ENCODE measurements at places on chromosomes 3 and 15.

GRCh38 chr15:56744701-56745683 is 11.7 kb upstream of the ZNF280D start:
- no peak for DNase-seq

- DNase-seq, result no peak
Observed at GRCh38 chr3:53137221-53137620, 7.0 kb upstream of the RFT1 start.

GRCh38 chr15:43241100-43241499 is 20.3 kb upstream of the EPB42 start:
- peak; percentile 5 for DNase-seq

DNA sequence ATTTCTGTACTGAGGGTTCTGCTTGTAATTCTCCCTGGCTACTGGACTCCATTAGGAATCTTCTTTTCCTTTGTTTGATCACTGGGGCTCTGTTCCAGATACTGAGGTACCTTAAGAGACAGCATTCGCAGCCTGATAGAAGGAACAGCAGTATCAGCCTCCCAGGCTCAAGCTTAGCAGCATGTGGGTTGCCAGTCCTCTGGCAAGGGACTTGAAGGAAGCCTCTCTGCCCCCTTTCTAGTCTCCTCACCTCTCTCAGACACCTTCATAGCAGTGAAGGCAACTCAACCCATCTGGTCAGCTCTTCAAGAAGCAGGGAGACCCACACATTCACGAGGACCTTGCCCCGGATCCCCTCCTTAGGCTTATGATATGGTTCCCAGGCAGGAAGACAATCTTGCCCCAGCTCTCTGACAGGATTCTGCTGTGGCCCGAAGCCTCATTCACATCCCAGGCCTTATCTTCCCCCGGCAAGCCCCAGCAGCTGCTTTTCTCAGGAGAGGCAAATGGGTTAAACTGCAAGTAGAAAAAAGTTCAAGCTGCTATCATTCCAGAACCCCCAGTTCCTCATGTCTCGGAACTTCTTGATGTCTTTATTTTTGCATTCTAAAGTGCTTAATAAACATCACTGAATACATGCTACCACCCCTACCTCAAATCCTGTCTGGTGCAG is 153.1 kb downstream of the LIPC start:
- DNase-seq, result no peak

DNA sequence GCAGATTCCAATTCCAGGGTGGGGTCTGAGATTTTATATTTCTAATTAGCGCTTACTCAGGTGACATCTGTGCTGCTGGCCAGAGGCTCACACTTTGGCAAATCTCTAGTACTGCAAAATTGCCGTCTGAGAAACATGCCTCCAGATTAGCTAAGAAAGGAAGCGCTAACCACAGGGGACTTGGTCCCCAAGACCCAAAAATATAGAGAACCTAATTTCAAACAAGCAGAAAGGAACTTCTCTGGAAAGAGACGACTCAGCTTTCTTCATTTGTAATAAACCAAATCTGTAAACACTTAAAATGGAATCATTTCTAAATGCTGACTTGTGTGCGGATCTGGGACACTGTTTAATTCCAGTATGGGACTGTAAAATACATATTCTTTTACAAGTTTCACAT is 55.7 kb downstream of the B3GNT5 start:
- DNase-seq, result no peak

DNA sequence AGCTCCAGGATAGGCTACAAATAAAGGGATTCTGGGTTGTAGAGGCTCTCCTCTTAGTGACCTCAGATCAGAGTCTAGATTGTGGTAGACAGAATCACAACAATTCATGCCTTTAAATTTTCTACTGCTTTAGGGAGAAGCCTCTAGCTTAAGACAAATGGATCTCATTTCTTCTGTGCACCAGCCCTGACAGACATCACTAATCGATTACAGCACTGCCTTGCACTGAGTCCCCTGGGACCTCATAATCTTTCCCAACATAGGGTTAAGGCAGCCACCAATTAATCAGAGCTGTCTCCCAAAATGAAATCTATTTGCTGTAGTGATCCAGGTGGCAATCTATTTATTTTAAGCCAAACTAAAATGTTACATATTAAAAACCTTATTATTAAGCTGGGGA is 436.5 kb upstream of the WNT5A start:
- no peak for DNase-seq

- DNase-seq, result no peak
Observed at GRCh38 chr3:63294332-63294731, 16.2 kb downstream of the SYNPR start.

- no peak for DNase-seq
Observed at GRCh38 chr3:87044846-87045245, 53.9 kb upstream of the VGLL3 start.

- no peak for DNase-seq
Observed at GRCh38 chr3:184230081-184230602, 757 bp downstream of the VWA5B2 start.

- no peak for DNase-seq
Observed at GRCh38 chr15:56460947-56461346, 4.0 kb downstream of the MNS1 start.

GRCh38 chr15:70856177-70856883 is 2.4 kb upstream of the LARP6 start:
- no peak for DNase-seq

DNA sequence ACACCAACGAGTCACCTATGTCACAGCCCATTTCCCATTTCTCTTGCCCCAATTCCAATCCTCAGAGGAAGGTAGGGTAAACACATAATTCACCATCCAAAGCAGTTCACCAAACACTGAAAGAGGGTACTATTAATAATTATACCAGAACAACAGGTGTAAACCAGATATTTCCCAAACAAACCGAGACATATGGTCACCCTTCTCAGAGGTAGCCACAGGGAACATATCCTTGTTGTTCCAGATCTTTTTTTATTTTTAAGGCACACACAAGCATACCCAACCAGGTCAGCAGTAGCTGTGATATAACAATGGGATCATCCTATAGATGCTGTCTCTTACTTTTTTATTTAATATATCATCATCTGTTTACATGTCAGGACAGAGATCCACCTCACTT is 24.7 kb downstream of the MAGI1 start:
- DNase-seq, result no peak

- no peak for DNase-seq
Observed at GRCh38 chr3:185767002-185767688, 57.7 kb downstream of the IGF2BP2 start.

DNA sequence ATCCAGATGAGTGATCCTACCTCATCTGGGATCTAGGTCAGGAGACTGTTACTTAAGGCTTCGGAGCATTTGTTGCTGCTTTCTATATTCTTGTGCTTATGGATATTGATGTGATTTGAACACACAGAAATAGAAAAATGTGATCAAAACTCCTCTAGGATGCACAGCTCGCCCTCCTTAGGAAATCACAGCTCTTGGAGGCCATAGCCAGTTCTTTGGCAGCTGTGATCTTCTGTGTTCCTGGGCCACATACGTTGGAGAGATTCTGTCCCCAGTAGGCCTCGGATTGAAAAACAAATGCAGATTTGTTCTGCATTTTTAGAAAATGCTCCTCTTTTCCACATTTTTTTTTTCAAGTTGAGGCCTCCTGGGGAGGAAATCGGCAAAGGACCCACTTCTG is 437.4 kb upstream of the THBS1 start:
- no peak for DNase-seq

Data from C1 segment of cervical spinal cord (tissue), 14 donors.